ENCODE measurements at places on chromosomes 6 and 20.

- H3K4me3 ChIP-seq: no peak overlapping the region
- H3K4me1 ChIP-seq: peaks cover 18% of the 10 kb centered on the region
- DNase-seq: no peak
Observed at GRCh38 chr6:4655196-4656025, 120.8 kb upstream of the CDYL start.

- H3K27ac ChIP-seq: no peak overlapping the region
- H3K4me1 ChIP-seq: no peaks in the 10 kb centered on the region
- no peak overlapping the region for H3K4me3 ChIP-seq
- no peaks in the 10 kb centered on the region for H3K27me3 ChIP-seq
Observed at GRCh38 chr6:142481466-142481865, 179.7 kb downstream of the ADGRG6 start.

- no peak overlapping the region for H3K27ac ChIP-seq
- DNase-seq: peak; percentile 37
- H3K4me1 ChIP-seq: peaks cover 43% of the 10 kb centered on the region
- H3K4me3 ChIP-seq: no peak overlapping the region
- H3K27me3 ChIP-seq: peaks cover 11% of the 10 kb centered on the region
Observed at GRCh38 chr20:38187517-38187916, 22.4 kb upstream of the TGM2 start.

- no peaks in the 10 kb centered on the region for H3K36me3 ChIP-seq
- no peak overlapping the region for H3K4me3 ChIP-seq
- no peak for DNase-seq
- H3K27ac ChIP-seq: no peak overlapping the region
Observed at GRCh38 chr6:135581211-135581610, 83.7 kb upstream of the AHI1 start.

- no peaks in the 10 kb centered on the region for H3K27me3 ChIP-seq
- peak overlapping the region; percentile 93 for H3K4me3 ChIP-seq
- H3K4me1 ChIP-seq: peaks cover 46% of the 10 kb centered on the region
- H3K27ac ChIP-seq: no peak overlapping the region
- DNase-seq: no peak
Observed at GRCh38 chr20:48919882-48920526, 1.5 kb upstream of the ARFGEF2 start.

DNA sequence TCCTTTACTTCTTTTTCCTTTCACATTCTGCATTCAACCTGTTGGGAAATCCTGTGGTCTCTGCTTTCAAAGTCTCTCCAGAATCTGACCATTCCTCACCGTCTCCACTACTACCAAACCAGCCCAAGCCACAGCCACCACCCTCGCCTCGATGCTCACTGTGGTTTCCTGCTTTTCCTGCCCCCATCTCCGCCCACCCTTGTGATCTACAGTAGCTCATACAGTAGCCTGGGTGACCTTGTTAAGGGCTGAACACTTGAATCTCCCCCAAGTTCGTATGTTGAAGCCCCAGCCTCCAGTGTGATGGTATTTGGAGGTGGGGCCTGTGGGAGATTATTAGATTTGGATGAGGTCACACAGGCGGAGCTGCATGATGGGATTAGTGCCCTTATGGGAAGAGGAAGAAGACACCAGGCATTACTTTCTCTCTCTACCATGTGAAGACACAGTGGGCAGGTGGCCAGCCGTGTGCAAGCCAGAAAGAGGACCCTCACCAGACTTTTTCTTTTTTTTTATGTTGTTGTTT is 189.0 kb upstream of the UST start:
- H3K27ac ChIP-seq: no peak overlapping the region
- peaks cover 13% of the 10 kb centered on the region for H3K27me3 ChIP-seq
- DNase-seq: no peak
- peaks cover 14% of the 10 kb centered on the region for H3K4me1 ChIP-seq
- H3K4me3 ChIP-seq: no peak overlapping the region

GRCh38 chr20:45080867-45081624 is 19.9 kb downstream of the KCNS1 start:
- H3K4me1 ChIP-seq: peaks cover 16% of the 10 kb centered on the region
- peaks cover 71% of the 10 kb centered on the region for H3K36me3 ChIP-seq
- H3K27ac ChIP-seq: no peak overlapping the region
- H3K4me3 ChIP-seq: no peak overlapping the region
- H3K27me3 ChIP-seq: no peaks in the 10 kb centered on the region

DNA sequence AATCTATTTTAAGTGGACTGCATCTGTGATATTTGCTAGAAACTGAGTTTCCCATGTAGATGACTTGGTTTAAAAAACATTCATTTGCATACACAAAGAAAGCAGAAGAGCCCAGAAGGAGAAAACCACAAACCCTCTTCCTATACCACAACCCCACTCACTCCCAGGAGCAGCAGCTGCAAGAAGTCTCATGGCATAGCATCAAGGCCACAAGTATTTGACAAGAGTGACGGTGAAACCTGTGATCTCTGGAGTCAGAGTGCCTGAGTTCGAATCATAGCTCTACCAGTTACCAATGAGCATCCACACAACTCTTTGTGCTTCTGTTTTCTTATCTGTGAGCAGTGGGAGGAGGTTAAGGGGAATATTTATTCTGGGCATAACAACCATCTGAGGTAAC is 44.7 kb upstream of the SIRPG start:
- no peak overlapping the region for H3K27ac ChIP-seq
- H3K4me3 ChIP-seq: no peak overlapping the region
- no peaks in the 10 kb centered on the region for H3K36me3 ChIP-seq
- H3K27me3 ChIP-seq: peaks cover 11% of the 10 kb centered on the region
- no peak for DNase-seq
- H3K4me1 ChIP-seq: peaks cover 5% of the 10 kb centered on the region

- no peak overlapping the region for H3K27ac ChIP-seq
- H3K4me3 ChIP-seq: no peak overlapping the region
- H3K36me3 ChIP-seq: peaks cover 50% of the 10 kb centered on the region
- peaks cover 3% of the 10 kb centered on the region for H3K27me3 ChIP-seq
- no peak for DNase-seq
- peaks cover 49% of the 10 kb centered on the region for H3K4me1 ChIP-seq
Observed at GRCh38 chr20:50538276-50538675, 28.1 kb downstream of the PTPN1 start.

GRCh38 chr20:3199976-3200755 is 4.3 kb downstream of the DDRGK1 start:
- H3K27me3 ChIP-seq: peaks cover 3% of the 10 kb centered on the region
- peaks cover 56% of the 10 kb centered on the region for H3K36me3 ChIP-seq
- no peak overlapping the region for H3K27ac ChIP-seq
- DNase-seq: no peak

- no peaks in the 10 kb centered on the region for H3K36me3 ChIP-seq
- no peak overlapping the region for H3K4me3 ChIP-seq
- no peak for DNase-seq
- H3K4me1 ChIP-seq: no peaks in the 10 kb centered on the region
- H3K27me3 ChIP-seq: peaks cover 17% of the 10 kb centered on the region
Observed at GRCh38 chr6:32752580-32752979, 10.8 kb downstream of the HLA-DQB2 start.

DNA sequence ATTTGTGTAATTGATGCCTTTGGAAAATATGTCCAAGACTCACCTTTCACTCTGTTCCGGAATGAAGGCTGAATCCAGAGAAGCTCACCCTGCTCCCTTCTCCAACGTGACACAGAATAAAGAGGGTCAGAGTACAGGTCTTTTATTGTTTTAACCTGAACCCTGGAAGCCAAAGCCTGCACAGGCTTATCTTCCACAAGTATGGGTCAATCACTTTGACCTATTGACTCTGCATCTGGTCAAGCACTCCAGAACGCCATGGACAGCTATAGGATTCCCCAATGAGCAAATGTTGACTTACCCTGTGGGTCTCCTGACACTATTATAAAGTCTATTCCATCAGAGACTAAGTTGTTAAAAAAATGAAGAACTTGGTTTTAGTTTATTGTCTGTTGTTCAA is 158.4 kb upstream of the MYLIP start:
- peaks cover 27% of the 10 kb centered on the region for H3K4me1 ChIP-seq
- no peak overlapping the region for H3K4me3 ChIP-seq
- no peaks in the 10 kb centered on the region for H3K27me3 ChIP-seq
- DNase-seq: no peak
- H3K27ac ChIP-seq: no peak overlapping the region
- peaks cover 12% of the 10 kb centered on the region for H3K36me3 ChIP-seq

GRCh38 chr20:31945785-31946184 is 6.1 kb downstream of the PDRG1 start:
- H3K4me3 ChIP-seq: no peak overlapping the region
- H3K27me3 ChIP-seq: no peaks in the 10 kb centered on the region
- peaks cover 20% of the 10 kb centered on the region for H3K4me1 ChIP-seq
- H3K27ac ChIP-seq: peak overlapping the region; percentile 46
- H3K36me3 ChIP-seq: peaks cover 47% of the 10 kb centered on the region

- H3K27me3 ChIP-seq: no peaks in the 10 kb centered on the region
- no peak for DNase-seq
- no peak overlapping the region for H3K27ac ChIP-seq
- peaks cover 79% of the 10 kb centered on the region for H3K36me3 ChIP-seq
- H3K4me1 ChIP-seq: peaks cover 18% of the 10 kb centered on the region
Observed at GRCh38 chr20:9129756-9130155, 60.9 kb downstream of the PLCB4 start.

DNA sequence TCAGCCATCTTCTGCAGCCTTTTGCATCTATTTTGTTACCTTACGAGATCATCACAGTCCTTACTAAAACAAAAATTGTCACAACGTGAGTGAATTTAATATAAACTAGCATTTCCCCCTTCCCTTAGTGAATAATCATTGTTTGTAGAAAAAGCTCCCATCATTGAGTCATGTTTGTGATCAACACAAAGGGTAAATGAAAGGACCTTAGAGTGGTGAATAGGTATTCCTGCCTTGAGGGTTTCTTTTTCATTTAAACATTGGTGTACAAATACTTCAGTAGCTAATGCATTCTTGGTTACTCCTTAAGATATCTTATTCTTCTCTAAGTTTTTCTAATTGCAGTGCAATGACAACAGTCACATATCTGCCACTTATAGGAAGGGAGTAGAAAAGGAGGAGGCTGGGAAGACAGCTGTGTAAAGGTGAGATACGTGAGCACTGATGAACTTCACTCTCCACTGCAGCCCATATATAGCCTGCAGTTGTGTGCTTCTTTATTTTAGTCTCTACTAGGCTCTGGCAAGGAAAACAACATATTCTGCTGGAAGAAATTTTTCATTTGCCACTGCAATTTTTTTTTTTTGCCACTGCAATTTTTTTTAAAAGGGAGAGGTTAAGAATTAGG is 27.8 kb downstream of the ADGRG6 start:
- peaks cover 21% of the 10 kb centered on the region for H3K4me1 ChIP-seq
- H3K36me3 ChIP-seq: no peaks in the 10 kb centered on the region
- no peak for DNase-seq
- H3K27me3 ChIP-seq: no peaks in the 10 kb centered on the region
- H3K4me3 ChIP-seq: no peak overlapping the region
- no peak overlapping the region for H3K27ac ChIP-seq

DNA sequence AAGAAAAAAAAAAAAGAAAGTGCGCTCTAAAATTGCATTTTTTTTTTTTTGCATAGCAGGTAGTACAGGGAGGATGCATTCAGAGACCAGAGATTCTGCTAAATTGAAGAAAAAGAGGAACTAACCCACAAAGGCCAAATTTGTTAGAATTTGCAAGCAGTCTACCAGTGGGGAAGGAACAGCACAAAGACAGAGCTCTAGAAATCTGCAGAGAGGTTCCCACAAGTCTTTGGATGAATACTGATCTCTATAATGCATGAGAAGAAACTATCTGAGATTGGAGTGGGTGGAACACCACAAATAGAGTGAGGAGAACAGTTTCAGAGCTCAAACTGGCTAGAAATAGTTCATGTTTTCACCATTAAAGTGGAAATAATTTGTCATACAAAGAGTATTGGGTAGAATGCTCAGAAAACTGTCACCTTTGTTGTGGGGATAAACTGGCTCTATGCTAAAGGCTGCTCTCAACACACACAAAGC is 79.6 kb upstream of the AHI1 start:
- no peaks in the 10 kb centered on the region for H3K36me3 ChIP-seq
- H3K27me3 ChIP-seq: peaks cover 3% of the 10 kb centered on the region
- no peak for DNase-seq
- no peak overlapping the region for H3K4me3 ChIP-seq

DNA sequence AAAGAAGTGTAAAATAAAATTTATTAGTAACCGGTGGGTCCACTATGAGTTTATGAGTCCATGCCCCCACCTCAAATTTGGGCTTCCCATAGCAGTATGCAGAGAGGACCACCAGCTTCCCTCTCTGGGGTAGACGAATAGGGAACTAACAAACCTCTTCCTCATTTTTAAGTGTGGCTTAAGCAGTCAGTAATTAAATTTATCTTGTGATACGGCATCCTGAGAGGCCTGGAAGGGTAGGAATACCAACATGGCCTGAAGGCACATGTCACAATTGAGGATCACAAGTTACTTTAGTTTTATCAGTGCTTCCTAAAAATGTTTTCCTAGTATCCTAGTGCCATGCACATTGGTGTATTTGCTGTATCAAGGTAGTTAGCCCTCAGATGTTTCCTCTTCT is 239.9 kb downstream of the HIVEP2 start:
- H3K4me3 ChIP-seq: no peak overlapping the region
- no peak overlapping the region for H3K27ac ChIP-seq
- DNase-seq: no peak
- no peaks in the 10 kb centered on the region for H3K36me3 ChIP-seq
- peaks cover 14% of the 10 kb centered on the region for H3K4me1 ChIP-seq

GRCh38 chr20:49291200-49291599 is 13.3 kb upstream of the ZNFX1 start:
- no peak for DNase-seq
- H3K36me3 ChIP-seq: peaks cover 89% of the 10 kb centered on the region
- peaks cover 12% of the 10 kb centered on the region for H3K4me1 ChIP-seq
- H3K27me3 ChIP-seq: no peaks in the 10 kb centered on the region
